Activated T-helper 1 cell treated with anti-CD3 and anti-CD28 coated beads, Interleukin-12 subunit alpha, Interleukin-12 subunit beta, Interleukin-2, Interleukin-4 antibody, amounts not matched to agents 30 ng/mL and 10 ng/mL and 1 ng/mL, durations not matched to agents 14 hours and 24 hours and 36 hours (primary cell): ENCODE measurements at places on chromosomes 6 and 20. TPM values are rescaled to one million over a fixed set of nuclear protein-coding genes. Genes with fewer than 3 reads are reported as not detected.

GRCh38 chr20:2618815-2619214 is 33.6 kb upstream of the NOP56 start:
- no peaks in the 10 kb centered on the region for H3K36me3 ChIP-seq
- no peak overlapping the region for H3K27ac ChIP-seq
- H3K4me3 ChIP-seq: no peak overlapping the region
- peaks cover 15% of the 10 kb centered on the region for H3K27me3 ChIP-seq

The PTCHD4 gene
- not detected in 2 replicates for total RNA-seq

DNA sequence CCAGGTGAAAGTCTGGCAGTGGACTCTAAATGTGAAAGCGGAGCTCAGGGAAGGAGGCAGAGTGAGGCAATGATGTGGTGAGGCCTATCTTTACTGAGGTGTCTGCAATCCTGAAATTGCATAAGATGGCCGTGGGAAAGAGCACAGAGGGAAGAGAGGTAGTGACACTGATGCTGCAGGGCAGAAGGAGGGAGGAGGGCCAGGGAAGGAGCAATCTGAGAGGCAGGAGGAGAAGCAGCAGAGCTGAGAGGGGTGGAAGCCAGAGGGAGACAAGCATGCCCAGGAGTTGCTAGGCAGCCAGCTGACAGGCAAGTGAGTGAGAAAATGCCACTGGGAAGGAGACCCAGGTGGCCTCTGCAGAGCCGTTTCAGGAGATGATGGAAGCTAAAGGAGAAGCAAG is 97.4 kb upstream of the CNR1 start:
- H3K4me3 ChIP-seq: no peak overlapping the region
- no peaks in the 10 kb centered on the region for H3K27me3 ChIP-seq
- no peaks in the 10 kb centered on the region for H3K4me1 ChIP-seq
- no peak overlapping the region for H3K27ac ChIP-seq
- no peaks in the 10 kb centered on the region for H3K36me3 ChIP-seq
- DNase-seq: no peak

- peak overlapping the region; percentile 4 for H3K4me3 ChIP-seq
- peaks cover 52% of the 10 kb centered on the region for H3K4me1 ChIP-seq
- no peaks in the 10 kb centered on the region for H3K27me3 ChIP-seq
- DNase-seq: no peak
- H3K27ac ChIP-seq: peak overlapping the region; percentile 57
- peaks cover 40% of the 10 kb centered on the region for H3K36me3 ChIP-seq
Observed at GRCh38 chr6:144364208-144364720, 79.1 kb downstream of the UTRN start.

DNA sequence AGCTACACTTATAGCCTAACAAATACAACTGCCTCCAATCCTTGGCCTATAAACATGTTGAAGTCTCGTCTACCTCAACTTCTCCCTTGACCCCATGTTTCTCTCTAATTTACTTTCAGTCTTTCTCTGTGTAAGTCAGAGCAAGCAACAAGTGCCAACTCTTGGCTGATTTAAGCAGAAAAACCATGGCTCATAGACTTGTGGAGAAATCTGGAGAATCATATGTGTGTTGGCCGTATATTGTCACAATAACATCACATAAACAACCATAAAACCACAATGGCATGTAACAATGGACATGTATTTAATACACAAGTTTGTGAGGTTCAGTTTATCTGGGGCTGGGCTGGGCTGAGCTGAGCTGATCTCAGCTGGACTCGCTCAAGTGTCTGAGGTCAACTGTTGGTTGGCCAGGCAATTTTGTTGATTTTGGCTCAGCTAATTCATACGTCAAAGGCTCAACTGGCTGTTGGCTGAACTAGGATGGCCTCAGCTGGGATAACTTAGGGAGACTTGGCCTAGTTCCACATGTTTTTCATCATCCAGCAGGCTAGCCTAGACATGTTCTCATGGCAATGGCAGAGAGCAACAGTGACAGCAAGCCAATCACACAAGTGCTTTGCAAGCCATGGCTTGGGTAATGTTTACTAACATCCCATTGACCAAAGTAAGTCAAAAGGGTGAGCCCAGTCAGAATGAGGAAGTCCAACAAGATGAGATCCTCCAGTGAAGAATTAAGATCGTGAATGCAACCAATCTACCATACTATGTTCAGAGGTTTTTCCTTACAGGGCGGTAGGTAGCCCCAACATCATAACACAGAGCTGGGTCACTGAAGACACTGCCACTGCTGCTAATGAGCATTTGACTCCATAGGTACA is 12.9 kb upstream of the TBC1D22B start:
- DNase-seq: no peak
- peaks cover 44% of the 10 kb centered on the region for H3K4me1 ChIP-seq
- H3K4me3 ChIP-seq: no peak overlapping the region
- H3K27ac ChIP-seq: peak overlapping the region; percentile 7

DNA sequence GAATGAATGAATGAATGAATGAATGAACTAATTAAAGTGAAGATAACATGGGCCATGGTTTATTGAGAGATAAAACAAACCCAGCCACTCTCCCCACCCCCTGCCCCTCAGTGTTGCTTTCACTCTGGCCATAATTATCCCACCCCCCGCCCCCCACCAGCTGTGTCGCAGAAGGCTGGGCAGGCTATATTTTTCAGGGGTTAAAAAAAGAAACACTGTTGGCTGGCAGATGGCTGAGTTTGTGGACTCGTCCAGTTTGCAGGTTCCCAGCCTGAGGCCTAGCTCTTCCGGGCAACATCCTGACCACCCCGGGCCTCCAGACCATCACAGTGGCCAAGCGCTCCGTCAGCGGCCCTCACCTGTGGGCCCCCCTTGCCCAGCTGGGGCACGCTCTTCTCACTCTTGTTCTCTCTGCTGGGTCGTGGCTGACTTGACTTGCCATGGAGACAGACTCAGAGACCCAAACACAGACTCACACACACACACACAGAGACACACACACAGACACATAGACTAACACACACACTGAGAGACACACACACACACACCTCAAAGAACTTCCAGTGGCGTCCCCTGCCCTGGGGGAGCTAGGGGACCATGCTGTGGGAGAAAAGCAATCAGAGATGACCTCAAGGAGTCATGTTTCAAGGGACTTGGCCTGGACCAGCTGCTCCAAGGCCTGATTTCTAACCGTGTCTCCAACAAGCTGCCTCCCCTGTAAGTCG is 2.2 kb upstream of the GRM4 start:
- peaks cover 66% of the 10 kb centered on the region for H3K27me3 ChIP-seq
- H3K4me3 ChIP-seq: no peak overlapping the region
- no peaks in the 10 kb centered on the region for H3K36me3 ChIP-seq
- no peaks in the 10 kb centered on the region for H3K4me1 ChIP-seq
- DNase-seq: no peak
- H3K27ac ChIP-seq: no peak overlapping the region

- H3K36me3 ChIP-seq: no peaks in the 10 kb centered on the region
- H3K4me3 ChIP-seq: no peak overlapping the region
- no peak overlapping the region for H3K27ac ChIP-seq
- no peak for DNase-seq
Observed at GRCh38 chr20:58004146-58004545, 224.3 kb downstream of the ANKRD60 start.

DNA sequence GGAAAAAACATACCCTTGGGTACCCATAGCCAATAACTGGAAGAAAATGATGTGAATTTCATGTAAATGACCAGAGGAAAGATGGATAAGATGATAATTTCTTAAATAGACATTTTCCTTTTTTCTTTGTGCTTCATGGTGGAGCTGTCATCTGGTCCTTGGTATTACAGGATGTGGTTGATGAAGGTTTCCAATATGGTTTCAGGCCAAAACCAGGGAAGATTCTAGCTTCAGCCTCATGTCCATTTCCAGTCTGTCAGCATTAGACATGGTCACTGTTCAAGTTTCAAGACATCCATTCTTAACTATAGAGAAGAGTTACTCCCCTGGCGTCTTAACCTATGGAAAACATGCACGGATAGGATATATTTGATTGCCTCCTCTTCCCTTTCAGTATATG is 63.6 kb downstream of the SSR1 start:
- DNase-seq: no peak
- no peak overlapping the region for H3K4me3 ChIP-seq
- no peak overlapping the region for H3K27ac ChIP-seq
- no peaks in the 10 kb centered on the region for H3K4me1 ChIP-seq
- H3K36me3 ChIP-seq: peaks cover 14% of the 10 kb centered on the region

DNA sequence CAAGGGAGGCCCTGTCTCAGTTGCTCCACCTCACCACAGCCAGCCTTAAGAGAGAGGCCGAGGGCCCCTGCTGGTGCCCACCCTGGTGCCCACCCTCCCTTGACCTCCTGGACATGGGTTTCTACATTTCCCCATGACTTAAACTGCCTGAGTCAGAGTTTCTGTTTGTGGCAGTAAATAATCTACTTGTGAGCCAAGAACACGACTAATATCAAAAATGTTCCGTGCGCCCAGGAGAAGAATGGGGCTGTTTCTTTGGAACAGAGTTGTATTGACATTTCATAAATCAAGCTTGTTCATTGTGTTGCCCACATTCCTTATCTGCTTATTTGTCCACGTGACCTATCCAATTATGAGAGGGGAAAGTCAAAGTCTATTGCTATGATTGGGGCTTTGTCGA is 143.5 kb downstream of the ANKRD60 start:
- H3K4me3 ChIP-seq: no peak overlapping the region
- no peak for DNase-seq
- no peaks in the 10 kb centered on the region for H3K36me3 ChIP-seq
- H3K4me1 ChIP-seq: no peaks in the 10 kb centered on the region
- no peak overlapping the region for H3K27ac ChIP-seq
- H3K27me3 ChIP-seq: peaks cover 7% of the 10 kb centered on the region

DNA sequence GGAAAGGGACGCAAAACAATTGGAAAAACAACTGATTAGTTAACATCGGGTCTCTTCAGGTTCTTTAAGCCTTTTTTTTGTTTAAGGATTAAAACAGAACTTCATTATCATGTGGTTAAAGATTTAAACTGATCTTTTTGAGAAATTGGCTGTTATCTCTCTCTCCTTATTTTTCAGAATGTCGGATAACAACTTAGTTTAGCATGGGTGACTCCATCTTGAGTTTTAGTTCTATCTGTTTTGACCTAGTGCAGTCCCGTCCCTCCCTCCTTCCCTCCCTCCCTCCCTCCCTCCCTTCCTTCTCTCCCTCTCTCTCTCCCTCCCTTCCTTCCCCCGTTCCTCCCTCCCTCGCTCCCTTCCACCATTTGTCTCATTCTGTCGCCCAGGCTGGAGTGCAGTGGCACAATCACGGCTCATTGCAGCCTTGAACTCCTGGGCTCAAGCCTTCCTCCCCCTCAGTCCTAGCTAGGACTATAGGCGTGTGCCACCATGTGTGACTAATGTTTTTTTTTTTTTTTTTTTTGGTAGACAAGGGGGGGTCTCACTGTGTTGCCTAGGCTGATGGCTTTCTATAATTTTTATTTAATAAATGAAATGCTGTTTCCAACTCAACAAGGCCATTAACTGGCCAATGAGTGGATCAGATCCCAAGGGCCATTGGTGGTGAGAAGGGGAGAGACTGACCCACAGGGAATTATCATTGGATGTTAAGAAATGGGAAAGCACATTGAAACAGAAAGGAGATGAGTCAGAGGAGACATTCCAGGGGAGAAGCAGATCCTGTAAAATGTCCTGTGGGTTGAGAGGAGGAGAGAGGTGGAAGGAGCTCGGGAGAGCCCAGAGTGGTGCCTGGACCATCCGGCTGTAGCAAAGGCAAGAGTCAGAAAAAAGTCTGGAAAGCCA is 13.6 kb downstream of the BAK1 start:
- peaks cover 43% of the 10 kb centered on the region for H3K4me1 ChIP-seq
- no peak overlapping the region for H3K27ac ChIP-seq
- DNase-seq: no peak
- peaks cover 20% of the 10 kb centered on the region for H3K36me3 ChIP-seq
- no peaks in the 10 kb centered on the region for H3K27me3 ChIP-seq
- no peak overlapping the region for H3K4me3 ChIP-seq

DNA sequence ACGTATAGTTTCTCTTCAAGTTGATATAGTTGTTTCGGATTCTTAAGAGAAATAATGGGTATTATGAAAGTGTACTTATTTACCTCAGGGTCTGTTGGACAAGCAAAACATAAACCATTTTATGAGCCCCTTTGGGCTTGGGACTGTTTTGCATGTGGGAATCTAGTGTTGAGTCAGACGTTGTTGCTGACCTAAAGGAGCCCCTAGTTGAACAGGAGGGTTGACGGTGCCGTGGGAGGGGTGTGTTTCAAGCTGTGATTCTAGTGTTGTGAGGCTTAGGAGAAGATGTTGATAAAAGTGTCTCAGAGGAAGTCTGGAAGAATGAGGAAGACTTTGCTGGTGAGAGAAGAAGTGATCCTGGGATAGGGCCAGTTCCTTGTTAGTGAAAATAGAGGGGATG is 140.0 kb downstream of the ARID1B start:
- no peak overlapping the region for H3K4me3 ChIP-seq
- no peak overlapping the region for H3K27ac ChIP-seq
- peaks cover 36% of the 10 kb centered on the region for H3K4me1 ChIP-seq

DNA sequence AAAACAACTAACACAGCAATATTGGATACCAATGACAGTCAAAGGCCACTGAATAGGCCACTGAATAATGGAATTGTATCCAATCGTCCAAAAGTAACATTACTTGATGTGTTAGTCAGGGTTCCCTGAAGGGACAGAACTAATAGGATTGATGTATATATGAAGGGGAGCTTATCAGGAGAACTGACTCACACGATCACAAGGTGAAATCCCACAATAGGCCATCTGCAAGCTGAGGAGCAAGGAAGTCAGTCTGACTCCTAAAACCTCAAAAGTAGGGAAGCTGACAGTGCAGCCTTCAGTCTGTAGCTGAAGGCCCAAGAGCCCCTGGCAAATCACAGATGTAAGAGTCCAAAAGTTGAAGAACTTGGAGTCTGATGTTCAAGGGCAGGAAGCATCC is 571.4 kb downstream of the PRKN start:
- no peak overlapping the region for H3K27ac ChIP-seq
- no peaks in the 10 kb centered on the region for H3K27me3 ChIP-seq
- no peaks in the 10 kb centered on the region for H3K36me3 ChIP-seq
- H3K4me3 ChIP-seq: no peak overlapping the region
- H3K4me1 ChIP-seq: no peaks in the 10 kb centered on the region
- no peak for DNase-seq

DNA sequence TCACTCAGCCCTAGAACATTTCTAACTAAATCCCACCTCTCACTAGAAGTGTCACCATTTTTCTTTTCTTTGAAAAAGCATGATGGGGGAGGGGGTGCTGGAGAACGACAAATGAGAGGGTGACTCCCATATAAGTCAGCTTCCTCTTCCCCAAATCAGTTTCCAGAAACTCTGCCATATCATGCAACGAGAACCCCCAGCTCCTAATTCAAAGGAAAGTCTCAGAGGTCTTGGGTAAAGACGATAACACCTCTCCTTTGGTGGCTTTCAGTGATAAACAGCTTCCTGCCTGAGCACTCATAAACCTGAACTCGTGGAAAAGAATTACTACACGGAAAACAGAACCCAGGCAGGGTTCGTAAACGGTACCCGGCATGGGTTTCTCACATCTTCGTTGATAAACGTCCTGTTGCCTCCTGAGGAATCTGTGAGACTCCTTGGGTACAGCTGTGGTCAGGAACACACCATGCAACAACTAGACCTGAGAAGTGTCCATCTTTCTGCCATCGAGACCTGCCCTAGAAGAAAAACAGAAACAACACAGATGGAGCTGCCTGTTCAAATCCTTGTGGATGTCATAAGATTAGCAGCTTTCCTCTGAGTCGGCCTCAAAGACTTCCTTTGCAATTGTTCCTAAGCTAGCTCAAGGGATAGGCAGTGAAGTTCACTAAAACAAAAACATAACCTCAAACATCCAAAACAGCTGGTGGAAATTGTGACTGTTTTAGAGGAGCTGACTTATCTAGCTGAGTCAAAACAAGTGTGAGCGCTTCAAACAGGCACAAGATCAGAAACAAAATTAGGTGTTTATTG is 185.8 kb upstream of the PRDM1 start:
- H3K27ac ChIP-seq: peak overlapping the region; percentile 94
- H3K27me3 ChIP-seq: no peaks in the 10 kb centered on the region
- peak overlapping the region; percentile 64 for H3K4me3 ChIP-seq
- H3K36me3 ChIP-seq: peaks cover 2% of the 10 kb centered on the region
- peak; percentile 34 for DNase-seq

The FAM209B gene
- total RNA-seq: 1.2 and 1.4 TPM in 2 replicates

The ABHD12 gene
- 37.0 and 37.6 TPM in 2 replicates for total RNA-seq
